ENCODE measurements at places on chromosomes 7 and 10. TPM values are rescaled to one million over a fixed set of nuclear protein-coding genes. Genes with fewer than 3 reads are reported as not detected.

MKX gene
- not detected for total RNA-seq

ACTR3C gene
- 1.9 TPM for total RNA-seq

ADAM8 gene
- total RNA-seq, result 95.6 TPM

MAGI2 gene
- not detected for total RNA-seq

STEAP1B gene
- total RNA-seq, result not detected

SYT15 gene
- 0.77 TPM for total RNA-seq

Data from CD4-positive, alpha-beta T cell (primary cell).